ENCODE measurements at places on chromosomes 4 and X.
A peak's percentile ranks its signal among the peaks of the same experiment; 100 is the strongest.

DNA sequence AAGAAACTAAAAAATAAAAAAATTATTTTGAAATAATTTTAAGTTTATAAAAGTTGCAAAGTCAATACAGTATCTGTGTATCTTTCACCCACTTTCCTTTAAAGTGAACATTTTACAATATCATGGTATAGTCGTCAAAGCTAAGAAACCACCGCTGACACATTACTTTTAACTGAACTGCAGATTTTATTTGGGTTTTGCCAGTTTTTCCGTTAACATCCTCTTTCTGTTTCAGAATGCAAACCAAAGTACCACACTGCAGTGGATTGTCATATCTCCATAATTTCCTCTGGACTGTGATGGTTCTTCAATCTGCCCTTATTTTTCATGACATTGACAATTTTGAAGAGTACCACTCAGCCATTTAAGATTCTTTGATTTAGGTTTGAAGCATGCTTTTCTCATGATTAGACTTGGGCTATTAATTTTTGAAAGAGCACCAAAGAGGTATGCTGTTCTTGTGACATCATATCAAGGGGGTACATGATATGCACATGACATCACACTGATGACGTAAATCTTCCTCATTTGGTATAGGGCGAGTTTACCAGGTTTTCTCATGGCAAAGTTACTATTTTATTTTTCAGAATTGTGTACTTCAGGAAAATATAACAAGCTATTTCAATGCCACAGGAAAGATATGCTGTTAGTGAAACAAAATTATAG, 3.6 kb upstream of the CXCL1 start:
- DNase-seq = no peak

DNA sequence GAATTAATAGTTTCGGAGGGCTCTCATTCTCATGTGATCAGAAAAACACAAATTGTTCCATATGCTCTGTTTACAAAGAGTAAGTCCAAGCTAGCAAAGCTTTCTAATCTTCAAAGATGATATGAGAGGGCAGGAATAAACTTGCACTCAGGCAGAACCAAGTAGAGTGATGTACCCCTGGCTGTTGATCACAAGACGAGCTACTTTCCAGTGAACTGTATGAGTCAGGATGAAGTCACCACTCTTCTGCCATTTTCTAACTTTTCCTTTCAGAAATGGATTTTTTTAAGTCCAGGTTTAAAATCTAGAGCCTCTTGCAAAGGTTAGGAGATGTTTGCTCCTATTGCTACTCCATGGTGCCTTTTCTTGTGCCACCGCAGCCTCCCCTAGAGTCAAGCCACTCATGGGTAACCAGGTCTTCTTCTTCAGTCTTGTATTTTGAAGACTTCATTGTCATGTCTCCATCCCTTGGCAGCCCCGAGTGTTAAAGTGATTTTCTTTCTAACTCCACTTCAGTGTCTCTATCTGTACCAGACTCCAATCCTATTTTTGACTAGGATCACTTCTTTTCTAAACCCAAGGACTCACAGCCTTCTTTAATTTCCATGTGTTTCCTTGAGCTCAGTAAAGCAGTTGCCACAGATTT, 171.9 kb upstream of the GALNT7 start:
- DNase-seq = peak; percentile 71

GRCh38 chr4:102761296-102761701, 531 bp upstream of the MANBA start:
- DNase-seq = no peak

- no peak for DNase-seq
Observed at GRCh38 chr4:21826071-21826470, 122.5 kb downstream of the KCNIP4 start.

DNA sequence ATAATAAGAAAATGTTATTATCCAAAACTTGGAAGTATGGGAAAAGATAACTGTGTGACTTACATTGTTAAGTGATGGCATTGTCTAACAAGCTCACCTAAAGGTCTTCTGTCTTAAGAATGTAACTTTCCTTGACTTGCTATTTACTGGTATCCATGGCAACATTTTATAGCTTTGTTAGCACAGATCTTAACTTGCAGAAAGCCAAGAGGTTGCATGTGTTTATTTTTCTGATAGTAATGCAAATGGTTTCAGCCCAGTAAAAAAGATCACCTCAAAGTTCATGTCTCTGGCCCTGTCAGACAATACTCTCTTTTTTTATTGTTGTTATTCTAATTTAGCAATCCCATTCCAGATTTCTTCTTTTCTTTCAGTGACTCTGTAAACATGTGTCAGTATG, 425.3 kb downstream of the SPRY1 start:
- DNase-seq = peak; percentile 51

- DNase-seq = no peak
Observed at GRCh38 chr4:55906989-55907388, 41.8 kb upstream of the CEP135 start.

GRCh38 chr4:8461086-8461485, 20.5 kb downstream of the TRMT44 start:
- DNase-seq = no peak

- DNase-seq = no peak
Observed at GRCh38 chr4:7584606-7585159, 150.0 kb upstream of the PSAPL1 start.

DNA sequence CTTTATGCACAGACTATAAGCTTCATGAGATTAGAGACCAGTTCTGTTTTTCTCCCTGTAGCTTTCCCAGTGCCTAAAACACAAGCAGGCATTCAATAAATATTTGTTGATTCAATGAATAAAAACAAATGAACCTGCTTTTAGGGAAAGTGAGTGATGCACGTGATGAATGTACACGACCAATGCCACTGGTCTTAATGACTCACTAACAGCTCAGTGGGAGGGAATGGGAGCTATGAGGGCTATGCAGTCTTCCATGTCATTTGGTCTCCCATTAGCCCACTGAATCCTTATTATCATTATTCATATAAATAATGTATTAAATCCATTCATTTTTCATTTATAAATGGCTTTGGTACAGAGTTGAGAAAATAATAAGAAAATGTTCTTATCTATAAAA, 247.4 kb downstream of the FBXO8 start:
- no peak for DNase-seq

DNA sequence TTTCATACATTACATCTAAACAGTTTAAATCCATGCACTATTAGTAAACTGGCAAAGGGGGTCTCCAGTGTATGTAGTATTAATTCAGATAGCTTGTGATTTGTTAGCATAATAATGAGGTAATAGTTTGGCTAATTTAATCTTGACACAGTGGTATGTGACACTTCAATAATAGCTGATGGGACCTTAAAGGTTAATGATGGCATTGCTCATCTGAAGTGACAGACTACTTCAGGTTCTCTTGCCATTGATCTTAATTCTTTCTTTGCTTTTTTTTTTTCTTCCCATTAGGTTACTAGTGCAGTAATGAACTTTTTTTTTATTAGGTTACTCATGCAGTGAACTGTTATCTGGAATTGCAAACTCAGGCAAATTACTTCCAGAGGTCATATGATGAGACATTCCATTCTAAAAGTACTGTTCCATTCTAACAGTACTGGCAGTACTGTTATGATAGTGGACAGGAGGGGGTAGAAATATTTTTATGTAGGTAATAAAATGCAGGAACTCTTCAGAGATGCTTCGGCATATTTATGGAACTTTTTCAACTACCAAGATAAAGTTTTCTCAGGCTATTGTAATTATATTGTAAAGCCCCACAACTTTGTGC, 911.3 kb upstream of the LCORL start:
- no peak for DNase-seq

- DNase-seq = no peak
Observed at GRCh38 chr4:186787536-186787935, 63.9 kb upstream of the FAT1 start.

DNA sequence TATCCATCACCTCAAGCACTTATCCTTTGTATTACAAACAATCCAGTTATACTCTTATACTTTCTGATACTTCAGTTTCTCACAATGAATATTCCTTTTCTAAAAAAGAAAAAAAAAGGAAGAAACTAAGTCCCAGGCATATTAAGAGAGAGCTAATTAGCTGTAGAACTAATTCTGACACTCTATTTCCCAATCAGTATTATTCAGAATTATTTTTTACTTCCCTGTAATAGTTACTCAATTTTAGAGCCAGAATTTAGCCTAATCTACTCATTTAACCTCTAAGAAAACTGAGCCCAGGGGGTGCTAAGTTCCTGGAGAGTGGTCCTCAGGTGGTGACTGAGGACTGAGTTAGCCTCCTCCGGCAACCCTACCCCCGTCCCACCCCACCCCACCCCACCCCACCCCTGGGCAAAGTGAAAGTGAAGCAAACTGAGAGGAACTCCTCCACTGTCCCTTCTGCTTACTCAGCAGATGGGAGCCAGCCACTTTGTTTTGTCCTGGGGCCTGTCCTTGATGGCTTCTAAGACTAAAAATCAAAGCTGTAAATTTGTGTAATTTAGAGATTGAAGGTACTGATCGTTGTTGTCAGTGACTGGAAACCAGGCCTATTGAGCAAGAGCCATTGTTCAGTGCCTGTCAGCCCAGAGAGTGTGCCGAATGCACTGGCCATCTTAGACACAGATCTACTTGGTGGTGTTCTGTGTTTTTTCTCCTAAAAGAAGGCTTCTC, 162.1 kb downstream of the CBR4 start:
- DNase-seq = no peak

- no peak for DNase-seq
Observed at GRCh38 chrX:46444011-46444410, 101.2 kb downstream of the ZNF674 start.

- DNase-seq = no peak
Observed at GRCh38 chr4:173009129-173009823, 159.3 kb upstream of the GALNT7 start.

DNA sequence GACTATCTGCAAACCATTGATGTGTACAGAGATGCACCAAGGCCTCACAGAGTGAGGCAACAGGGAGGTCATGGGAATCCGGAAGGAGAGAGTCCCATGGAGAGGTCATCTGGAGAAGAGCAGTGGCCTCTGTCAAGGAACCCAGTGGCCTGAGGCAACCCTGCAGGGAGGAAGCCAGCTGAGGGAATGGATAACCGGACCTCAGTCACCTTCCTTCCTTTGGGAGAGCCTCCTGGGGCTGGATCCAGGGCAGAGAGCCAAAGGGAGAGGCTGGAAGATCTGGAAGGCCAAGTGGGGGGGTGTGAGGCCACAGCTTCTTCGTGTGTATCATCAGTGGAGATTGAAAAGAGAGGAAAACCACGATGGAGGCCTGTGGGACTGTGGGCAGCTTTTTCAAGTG, 24.3 kb upstream of the CD38 start:
- peak; percentile 8 for DNase-seq

DNA sequence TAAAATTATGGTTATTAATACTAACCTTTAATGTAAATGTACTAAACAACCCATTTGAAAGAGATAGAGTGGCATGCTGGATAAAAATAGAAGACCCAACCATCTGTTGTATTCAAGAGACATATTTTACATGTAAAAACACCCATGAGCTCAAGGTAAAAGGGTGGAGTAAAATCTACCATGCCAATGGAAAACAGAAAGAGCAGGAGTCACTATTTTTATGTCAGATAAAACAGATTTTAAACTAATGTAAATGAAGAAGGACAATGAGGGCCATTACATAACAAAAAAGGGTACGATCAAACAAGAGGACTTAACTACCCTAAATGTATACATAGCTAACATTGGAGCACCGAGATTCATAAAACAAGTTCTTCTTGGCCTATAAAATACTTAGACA, 66.3 kb downstream of the ITM2A start:
- DNase-seq = no peak

- DNase-seq = peak; percentile 78
Observed at GRCh38 chr4:75939890-75940691, 722 bp downstream of the NAAA start.

GRCh38 chr4:38684951-38685844, 21.2 kb downstream of the KLF3 start:
- DNase-seq = no peak

GRCh38 chr4:113051361-113051760, 1.9 kb downstream of the ANK2 start:
- DNase-seq = no peak

- no peak for DNase-seq
Observed at GRCh38 chr4:177667687-177668086, 225.4 kb upstream of the AGA start.

GRCh38 chrX:26788402-26788998, 572.5 kb downstream of the MAGEB5 start:
- DNase-seq = no peak

GRCh38 chr4:108048997-108049396, 59.3 kb downstream of the HADH start:
- no peak for DNase-seq

DNA sequence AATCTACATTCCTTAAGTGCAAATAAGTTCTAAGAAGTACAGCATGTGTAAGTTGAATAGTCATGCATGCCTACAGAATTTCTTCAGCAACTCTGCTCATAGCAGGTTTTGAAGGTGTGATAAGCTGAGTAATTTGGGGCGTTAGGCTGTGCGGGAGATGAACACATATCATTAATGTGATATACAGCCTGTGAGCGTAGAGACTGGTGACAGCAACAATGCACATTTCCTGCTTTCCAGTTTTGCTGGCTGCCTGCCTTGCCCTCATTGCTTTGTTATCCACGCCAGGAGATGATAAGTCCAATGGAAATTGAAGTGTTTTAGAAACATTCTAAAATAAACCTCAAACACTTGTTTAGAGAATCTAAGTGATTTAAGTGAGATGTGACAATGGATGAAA, 1709.4 kb downstream of the ARAP2 start:
- peak; percentile 26 for DNase-seq

- DNase-seq = peak; percentile 53
Observed at GRCh38 chr4:82437285-82438005, 7.1 kb downstream of the ENOPH1 start.

GRCh38 chr4:182143086-182143821, 99.9 kb upstream of the TENM3 start:
- peak; percentile 24 for DNase-seq

GRCh38 chr4:150983851-150984250, 31.2 kb downstream of the LRBA start:
- no peak for DNase-seq

All from umbilical cord (tissue), 2 donors.